Hippocampal formation (tissue), 2 donors: ENCODE measurements at places on chromosomes 5 and 9.

DNA sequence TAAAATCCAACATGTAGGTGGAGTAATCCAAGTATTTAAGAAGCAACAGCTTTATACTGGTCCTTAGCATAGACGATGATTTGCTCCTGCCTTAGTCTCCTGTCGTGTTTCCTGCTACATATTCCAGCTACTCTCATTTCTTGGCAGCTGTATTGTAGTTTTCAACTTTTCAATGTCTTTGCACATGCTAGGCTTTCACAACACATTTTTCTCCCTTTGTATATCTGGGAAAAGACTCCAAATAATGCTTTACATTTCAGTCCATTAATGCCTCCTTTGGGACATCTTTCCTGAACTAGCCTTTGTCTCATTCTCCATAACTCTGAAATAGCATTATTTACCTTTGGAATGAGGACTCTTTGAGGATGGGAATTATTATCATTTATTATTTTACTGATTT is 508.0 kb downstream of the PTPRD start:
- no peak for DNase-seq

DNA sequence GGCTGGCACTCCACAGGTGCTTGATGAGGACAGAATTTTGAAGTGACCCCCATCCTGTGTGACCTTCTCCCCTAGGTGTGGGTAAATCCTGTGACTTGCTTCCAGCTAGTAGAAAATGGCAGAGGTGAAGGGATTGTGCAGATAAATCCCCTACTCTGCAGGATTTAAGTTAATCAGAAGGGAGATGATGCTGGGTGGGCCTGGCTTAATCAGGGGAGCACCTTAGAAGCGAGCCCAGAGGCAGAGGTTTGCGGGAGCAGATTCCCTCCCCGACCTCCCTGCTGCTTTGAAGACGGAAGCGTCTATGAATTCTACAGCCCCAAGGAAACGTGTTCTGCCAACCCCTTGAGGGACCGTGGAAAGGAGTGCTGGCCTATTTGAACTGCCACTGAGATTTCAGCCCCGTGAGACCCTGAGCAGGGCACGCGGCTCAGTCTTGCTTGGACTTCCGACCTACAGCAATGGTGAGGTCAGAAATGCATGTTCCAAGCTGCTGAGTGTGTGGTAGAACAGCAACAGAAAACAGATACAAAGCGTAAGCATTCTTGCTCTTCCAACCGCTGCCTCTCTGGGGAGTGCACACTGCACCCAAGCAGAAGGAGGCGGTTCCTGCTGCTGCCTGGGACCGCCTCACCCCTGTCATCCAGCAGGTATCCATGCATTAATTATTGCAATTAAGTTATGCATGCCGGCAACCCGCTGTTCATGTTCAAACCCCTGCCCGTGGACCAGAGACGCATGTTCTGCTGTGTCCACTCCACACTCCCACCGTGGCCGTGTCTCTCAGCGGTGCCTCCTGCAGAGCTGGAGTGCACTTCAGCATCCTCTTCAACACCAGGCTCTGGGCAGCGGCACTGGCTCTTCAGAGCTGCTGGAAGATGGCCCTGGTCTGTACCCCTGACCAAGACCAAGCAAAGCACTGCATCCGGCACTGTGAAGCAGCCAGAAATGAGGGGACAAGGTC is 54.6 kb upstream of the RXRA start:
- DNase-seq, result no peak

DNA sequence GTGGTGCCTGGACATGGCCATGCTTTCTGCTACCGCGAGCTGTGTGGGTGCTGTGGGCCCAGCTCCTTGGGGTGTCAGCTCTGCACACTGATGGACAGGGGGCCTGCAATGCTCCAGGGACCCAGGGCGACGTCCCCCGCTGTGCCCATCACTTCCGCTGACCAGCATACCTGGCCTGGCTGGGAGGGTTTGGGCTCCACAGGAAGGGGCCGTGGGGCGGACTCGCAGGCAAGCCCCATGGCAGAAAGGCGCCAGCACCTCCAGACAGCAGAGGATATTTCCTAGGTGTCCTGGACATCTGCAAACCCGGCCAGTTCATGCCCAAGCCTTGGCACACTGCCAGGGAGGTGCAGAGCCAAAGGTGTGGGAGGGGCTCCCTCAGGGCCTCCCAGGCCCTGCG is 295.8 kb upstream of the IRX4 start:
- no peak for DNase-seq

GRCh38 chr5:78610163-78610583 is 38.4 kb downstream of the LHFPL2 start:
- no peak for DNase-seq

- DNase-seq, result no peak
These were observed 26.9 kb downstream of the PBX3 start for GRCh38 chr9:125774106-125774505.

DNA sequence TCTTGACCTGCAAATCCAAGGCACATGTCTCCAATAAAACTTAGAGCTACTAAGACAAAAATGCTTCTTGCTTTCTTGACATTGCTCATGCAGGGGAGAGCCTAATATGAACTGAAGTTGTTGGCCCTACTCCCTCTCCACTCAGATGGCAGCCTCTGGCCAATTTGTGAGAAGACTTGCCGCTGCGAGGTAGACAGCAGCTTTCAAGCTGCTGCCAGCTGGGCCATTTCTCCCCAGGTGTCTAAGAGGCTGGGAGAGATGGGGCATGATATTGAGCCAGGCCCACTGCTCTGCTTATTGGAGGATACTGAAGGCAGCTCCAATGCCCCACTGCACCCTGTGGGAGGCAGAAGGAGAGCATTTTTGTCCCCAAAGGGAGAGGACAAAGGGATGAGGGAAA is 380.5 kb downstream of the RASEF start:
- no peak for DNase-seq

GRCh38 chr5:4271193-4271592 is 675.6 kb downstream of the IRX1 start:
- DNase-seq, result no peak
